ENCODE measurements at places on chromosomes 4 and X.

- no peak for DNase-seq
These were observed 172.9 kb downstream of the DCLK2 start for GRCh38 chr4:150250998-150251651.

DNA sequence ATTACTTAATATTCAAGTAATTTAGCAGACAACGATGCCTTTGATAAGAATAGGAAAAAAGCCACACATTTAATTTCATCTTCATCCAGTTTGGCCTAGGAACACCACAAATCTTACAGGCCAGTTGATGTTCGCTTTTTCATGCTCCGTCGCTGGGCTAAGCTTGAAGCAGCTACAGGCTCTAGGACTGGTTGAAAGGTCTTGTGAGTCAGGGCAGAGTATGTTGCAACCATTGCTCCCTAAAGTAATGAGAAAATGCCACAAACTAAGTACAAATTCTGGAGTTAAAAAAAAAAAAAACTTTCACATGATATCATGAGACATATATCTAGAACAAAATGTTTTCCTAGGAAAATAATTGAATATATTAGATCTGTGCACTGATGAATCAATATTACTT, 123.8 kb downstream of the RPS6KA6 start:
- DNase-seq: no peak

DNA sequence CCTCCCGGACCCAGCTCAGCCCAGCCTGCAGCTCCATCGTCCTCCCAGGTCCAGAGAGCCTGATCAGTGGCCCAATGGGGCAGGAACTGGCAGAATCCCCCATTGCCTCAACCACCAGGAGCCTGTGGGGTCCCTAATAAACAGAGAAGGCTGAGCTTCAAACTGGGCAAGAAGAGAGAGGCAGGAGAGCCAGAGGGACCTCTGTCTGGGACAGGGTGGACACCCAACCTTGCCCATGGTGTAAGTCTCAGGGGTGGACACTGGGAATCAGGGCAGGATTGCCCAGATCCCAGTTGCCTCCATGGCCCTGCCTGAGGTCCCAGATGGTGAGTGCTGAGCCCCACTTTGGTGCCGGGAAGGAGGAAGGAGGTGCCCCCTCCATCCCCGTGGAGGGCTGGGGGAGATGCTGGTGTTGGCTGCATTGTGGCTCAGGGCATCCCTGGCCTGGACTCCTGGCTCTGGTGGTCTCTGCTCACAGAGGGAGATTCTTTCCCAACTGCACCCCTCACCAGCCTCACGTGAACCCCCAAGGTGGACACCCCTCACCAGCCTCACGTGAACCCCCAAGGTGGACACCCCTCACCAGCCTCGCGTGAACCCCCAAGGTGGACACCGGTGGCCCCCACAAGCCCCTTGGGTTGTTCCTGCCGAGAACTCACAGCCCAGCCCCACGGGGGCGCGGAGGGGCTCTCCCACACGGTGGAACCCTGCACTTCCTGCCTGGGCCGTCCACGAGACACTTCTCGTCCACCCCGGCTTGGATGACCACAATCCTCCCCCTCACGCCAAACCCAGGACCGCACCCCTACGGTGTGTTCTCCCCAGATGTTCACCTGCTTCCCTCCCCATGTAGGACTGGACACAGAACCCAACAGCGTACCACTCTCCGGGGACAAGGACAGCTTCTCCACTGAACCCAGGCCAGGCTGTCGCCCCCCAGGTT, 5.4 kb downstream of the CPLX1 start:
- no peak for DNase-seq

DNA sequence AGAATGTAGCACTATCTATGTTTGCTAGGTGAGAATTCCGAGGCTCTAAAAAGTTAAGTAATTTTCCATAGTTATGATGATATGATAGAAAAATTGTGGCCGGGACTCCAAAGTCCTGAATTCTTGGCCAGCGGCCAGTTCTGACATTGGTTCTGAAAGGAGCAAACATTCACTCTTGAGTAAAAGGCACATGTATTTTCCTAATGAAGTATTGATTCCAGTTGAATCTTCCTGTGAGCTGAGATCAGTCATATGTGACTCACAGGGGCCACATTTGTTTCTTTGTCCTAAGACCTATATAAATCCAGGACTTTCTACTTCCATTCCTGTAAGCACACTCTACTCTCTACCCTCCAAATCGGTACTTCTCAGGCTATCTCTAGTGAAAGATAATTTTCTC, 349.9 kb downstream of the BMPR1B start:
- no peak for DNase-seq

Measured in prostate gland (tissue), 2 donors.